ENCODE measurements at places on chromosomes 1 and 21. TPM values are rescaled to one million over a fixed set of nuclear protein-coding genes. Genes with fewer than 3 reads are reported as not detected.

GRCh38 chr1:39544327-39544726 is 32.3 kb downstream of the PABPC4 start:
- DNase-seq: no peak

DNA sequence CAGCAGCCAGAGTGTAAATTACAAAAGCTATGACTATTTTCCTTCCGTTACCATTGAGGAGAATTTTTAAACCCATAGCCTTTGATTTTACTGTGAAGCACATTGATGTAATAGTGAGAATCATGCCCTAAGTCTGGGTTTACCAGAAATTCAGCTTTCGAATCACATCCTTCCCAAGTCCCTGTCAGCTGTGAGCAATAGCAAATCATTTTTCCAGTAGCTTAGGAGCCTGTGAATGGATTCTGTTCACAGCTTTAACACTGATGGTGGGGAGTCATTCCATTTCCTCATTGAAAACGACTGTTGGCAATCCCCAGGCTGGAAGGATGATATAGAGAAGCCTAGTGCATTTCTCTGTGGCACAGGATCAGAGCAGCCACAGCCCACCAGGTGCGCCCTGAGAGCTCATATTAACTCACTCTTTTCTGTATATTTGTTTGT is 82.2 kb upstream of the C1orf105 start:
- DNase-seq: no peak

Gene FAM3B
- total RNA-seq: not detected

DNA sequence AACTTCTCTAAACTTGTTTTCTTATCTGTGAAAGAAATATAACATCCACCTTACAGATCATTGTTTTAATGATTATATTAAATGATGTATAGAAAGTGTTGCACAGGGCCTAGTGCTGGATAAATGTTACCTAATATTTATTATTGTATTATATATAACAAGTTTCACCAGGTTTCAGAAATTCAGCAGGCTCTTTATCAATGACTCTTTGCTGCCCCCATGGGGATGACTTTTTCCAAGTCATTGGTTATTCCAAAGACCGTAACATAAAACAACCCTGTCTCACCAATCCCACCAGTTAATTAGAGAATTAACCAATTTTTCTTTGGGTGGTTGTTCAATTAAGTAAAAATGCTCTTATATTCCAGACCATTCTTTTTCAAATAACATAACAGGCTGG is 7.3 kb upstream of the DEDD start:
- no peak for DNase-seq

GRCh38 chr1:18932879-18933278 is 23.6 kb downstream of the IFFO2 start:
- no peak for DNase-seq

DNA sequence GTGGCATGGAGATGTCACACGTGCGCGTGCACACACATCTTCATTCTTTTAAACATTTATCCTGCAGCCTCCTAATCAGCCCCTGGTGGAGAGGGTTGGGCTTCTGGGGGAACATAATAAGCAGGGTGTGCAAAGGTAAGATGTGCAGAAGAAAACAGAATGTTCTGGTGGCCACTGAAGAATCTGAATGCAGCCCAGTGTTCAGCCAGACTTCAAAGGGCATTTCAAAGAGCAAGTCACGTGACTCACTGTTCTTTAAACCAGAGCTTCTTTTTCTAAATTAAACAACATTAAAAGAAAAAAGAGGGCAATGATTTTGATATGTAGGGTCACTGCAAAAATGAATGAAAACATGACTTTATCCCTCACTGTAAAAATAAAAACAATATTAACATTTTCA is 89.8 kb downstream of the ABCA4 start:
- no peak for DNase-seq

Gene SLC1A7
- total RNA-seq: 4.5 TPM

DNA sequence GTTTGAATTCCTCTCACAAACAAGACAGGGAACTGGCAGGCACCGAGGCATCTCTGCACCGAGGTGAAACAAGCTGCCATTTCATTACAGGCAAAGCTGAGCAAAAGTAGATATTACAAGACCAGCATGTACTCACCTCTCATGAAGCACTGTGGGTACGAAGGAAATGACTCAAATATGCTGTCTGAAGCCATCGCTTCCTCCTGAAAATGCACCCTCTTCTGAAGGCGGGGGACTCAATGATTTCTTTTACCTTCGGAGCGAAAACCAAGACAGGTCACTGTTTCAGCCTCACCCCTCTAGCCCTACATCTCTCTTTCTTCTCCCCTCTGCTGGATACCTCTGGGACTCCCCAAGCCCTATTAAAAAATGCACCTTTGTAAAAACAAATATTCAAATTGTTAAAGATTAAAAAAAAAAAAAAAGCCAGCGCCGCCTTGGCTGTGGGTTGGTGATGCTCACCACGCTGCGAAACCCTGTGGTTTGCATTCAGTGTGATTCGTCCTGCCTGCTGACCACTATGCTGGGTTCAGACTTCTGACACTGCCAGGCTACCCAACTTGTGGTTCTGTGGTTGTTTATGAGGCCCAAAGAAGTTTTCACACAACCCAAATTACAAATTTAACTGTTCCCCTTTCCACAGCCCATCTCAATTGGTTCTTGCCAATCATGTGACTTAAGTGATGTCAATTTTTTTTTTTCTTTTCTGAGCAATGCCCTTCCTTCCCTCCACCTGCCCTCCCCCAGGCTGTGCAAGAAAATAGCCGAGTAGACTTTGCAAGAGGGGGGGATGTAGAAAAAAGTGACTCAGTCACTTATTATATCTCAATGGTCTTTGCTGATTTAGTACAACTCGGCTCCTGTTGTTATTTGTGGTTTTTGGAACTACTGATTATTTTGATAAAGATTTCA is at the start of gene RUNX1:
Gene RUNX1 (minus strand): TSS at position 597 of the 912 bp plus-strand sequence.
- DNase-seq: peak; percentile 96

DNA sequence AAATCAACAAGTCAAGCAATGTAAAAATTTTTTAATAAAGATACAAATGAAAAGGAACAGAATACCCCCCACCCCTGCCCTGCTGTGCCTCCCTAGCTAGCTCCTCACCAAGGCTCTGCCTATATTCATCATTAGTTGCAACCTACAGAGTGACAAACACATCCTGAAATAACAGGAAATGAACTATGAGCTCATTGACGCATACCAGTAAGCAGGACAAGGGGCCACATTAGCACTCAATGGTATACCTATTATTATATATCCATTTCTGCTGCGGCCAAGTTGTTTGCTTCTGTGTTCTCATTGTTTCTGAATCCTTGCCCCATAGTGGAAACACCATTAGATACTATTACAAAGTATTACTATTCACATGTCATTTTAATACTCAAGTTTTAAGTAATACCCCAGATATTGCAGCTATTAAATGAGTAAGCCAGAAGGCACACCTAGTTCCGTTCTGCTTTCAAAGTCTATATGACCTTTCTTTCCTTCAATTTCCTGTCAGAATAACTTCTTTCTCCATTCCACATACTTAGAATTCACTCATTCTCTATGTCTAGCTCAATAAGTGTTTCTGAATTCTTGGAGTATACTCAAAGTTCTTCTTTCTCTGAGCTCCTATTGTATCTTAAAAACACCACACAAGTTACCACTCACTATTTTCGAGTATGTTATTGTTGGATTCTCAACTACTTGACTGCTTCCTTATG is 1214.9 kb downstream of the PLA2G4A start:
- no peak for DNase-seq

- peak; percentile 25 for DNase-seq
Measured at GRCh38 chr21:45584786-45585185, 42.5 kb upstream of the SLC19A1 start.

GRCh38 chr1:27868932-27869718 is 3.2 kb upstream of the THEMIS2 start:
- no peak for DNase-seq

DNA sequence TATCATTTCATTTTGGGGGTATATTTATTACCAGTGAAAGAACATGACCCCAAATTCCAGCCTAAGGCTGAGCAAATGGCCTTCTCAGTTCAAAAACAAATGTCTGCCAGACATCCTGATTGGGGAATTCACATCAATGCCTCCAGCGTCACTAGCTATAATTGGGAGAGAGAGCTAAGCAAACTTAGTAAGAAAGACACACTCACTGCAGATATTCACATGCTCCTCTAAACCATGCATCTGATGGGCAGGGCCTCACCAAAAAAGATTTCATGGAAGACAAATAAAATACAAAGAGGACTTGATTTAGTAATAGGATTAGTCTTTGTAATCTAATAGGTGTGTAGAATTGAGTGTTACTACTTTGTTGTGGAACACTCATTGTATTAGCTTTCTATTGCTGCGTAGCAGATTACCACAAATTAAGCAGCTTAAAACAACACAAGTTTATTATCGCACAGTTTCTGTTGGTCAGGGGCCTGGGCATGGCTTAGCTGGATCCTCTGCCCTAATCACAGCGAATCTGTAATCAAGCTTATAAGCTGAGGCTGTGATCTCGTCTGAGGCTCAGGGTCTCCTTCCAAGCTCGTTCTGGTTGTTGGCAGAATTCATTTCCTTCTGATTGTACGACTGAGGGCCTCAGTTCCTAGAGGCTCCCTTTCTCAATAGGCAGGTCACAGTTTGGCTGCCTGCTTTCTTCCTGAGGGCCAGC is 243.0 kb downstream of the PBX1 start:
- DNase-seq: no peak

- peak; percentile 90 for DNase-seq
Measured at GRCh38 chr21:44817914-44818639, at the start of gene SUMO3. TSS of gene SUMO3 (minus strand) at chr21:44818062. CDS start at chr21:44817968, 94 bp downstream.

- peak; percentile 71 for DNase-seq
Measured at GRCh38 chr1:15501208-15502032, 22.6 kb downstream of the CASP9 start.
